ENCODE measurements at places on chromosomes 16 and 17. TPM values are rescaled to one million over a fixed set of nuclear protein-coding genes. Genes with fewer than 3 reads are reported as not detected.

Gene MPG
- 78.6 TPM for total RNA-seq

Gene MRM1
- total RNA-seq = 23.2 TPM

DNA sequence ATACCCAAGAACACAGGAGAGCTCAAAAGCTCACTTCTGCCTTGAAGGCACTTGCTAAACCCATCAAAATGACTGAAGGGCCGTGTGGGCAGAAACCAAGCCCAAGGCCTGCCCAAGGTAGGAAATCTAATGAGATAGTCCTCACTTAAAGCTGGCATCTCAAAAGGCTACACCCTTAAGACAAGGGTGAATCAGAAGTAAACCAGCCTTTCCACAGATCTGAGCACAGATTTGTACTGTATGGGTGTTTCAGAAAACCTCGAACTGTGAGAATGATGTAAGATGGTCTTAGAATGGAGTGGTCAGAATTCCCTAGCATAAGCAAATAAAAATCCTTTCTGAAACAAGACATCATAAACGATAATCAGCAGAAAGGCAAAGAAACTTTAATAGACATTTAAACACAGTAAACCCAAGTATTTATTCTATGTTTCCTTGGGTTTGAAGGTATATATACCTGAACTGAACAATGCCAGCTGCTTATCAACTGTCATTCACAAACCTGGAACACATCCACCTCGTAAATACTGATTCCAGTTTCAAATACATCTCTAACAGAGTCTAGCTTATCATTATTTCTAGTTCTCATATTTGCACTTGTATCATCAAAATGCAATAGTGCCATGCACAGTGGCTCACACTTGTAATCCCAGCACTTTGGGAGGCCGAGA lies 37.8 kb downstream of the GLG1 start:
- H3K27ac ChIP-seq = no peak overlapping the region
- H3K4me3 ChIP-seq = no peak overlapping the region
- H3K4me1 ChIP-seq = peaks cover 36% of the 10 kb centered on the region
- no peaks in the 10 kb centered on the region for H3K27me3 ChIP-seq

GRCh38 chr17:78151514-78152008 lies 5.4 kb downstream of the C17orf99 start:
- no peak for DNase-seq
- H3K27me3 ChIP-seq = peaks cover 3% of the 10 kb centered on the region
- H3K36me3 ChIP-seq = no peaks in the 10 kb centered on the region
- H3K4me3 ChIP-seq = no peak overlapping the region

DNA sequence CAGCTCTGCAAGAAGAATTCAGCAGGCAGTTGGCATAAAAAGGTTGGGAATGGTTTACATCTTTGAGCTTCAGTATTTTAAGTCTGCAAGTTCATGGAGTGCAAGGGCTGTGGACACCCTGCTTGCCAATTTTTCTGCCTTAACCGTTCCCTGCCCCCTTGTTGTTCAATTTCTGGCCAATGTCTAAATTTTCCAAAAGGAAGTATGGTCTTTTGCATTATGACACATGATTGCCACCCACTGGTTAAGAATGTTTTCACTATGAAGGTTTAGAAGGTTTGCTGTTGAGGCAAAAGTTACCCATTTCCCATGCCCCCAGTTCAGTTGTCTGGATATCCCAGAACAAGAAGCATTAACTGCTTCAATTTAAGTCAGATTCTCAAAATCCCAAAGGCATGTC lies 441.9 kb downstream of the CDH13 start:
- no peaks in the 10 kb centered on the region for H3K27me3 ChIP-seq
- no peak overlapping the region for H3K4me3 ChIP-seq
- no peaks in the 10 kb centered on the region for H3K36me3 ChIP-seq
- no peak for DNase-seq
